ENCODE measurements at places on chromosomes 1 and 21. TPM values are rescaled to one million over a fixed set of nuclear protein-coding genes. Genes with fewer than 3 reads are reported as not detected.

DNA sequence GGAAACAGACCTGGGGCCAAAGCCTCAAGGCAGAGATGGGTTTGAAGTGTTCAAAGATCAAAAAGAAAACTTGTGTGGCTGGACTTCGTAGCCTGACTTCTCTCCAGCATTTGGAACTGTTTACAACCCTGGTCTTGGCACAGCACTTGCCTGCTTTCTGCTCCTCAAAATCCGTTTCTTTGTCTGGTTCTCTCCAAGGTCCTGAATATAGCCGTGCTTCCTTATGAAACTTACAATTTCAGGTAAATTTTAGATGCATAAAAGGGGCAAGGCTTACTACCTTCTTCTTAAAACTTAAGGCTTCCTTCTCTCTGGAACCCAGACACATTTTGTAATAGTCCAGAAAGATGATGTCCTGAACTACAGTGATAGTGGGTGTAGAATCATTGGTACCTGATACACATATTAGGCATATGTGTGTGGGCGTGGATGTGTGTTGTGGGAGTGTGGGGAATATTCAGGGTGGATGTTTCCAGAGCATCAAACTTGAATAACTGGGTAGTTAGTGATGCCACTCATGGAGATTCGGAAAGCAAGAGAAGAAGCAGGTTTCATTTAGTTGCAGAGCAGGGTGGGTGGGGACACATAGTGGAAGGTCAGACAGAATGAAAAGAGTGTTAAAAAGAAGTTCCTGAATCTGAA, 26.4 kb upstream of the FAM78B start:
- no peak for DNase-seq

DNA sequence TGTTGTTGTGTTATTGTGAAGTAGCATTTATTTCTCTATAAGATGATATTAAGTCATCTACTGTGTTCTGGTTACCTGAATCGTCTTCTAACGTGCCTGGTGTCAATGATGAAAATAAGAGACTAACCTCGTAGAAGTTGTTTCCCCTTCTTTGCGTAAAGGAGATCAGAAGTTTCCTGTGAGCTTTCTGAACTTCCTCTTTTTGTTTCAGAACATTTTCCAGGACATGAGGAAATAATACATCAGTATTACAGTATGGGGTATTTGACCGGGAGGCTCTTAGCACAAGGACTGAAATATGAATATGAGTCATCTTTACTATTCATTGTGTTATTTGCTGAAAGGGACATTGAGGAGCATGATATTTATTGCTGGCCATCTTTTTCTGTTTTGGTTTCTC, 1.3 kb downstream of the ST6GALNAC3 start:
- no peak for DNase-seq

DNA sequence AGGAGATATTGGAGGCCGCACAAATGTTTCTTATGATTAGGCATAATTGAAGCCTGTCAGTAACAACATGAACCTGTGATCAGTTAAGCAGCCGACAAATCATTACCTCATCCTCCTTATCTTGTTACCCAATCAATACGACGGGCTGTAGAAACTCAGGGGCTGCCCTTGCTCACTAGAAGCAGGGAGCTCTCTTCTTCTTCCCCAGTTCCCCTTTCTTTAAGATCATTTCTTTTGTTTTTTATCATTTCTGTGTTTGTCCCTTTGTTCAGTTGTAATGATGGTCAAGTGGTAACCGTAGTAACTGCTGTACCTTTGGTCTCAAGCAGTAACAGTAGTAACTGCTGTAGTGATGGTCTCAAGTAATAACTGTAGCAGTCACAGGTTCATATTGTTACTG, 13.8 kb upstream of the FCGR2A start:
- no peak for DNase-seq

- peak; percentile 83 for DNase-seq
Measured at GRCh38 chr1:204077979-204078696, 5.2 kb downstream of the SOX13 start.

- no peak for DNase-seq
Measured at GRCh38 chr1:74641161-74641560, 32.4 kb downstream of the ERICH3 start.

GRCh38 chr1:75841421-75841820, 44.7 kb downstream of the MSH4 start:
- no peak for DNase-seq

Gene CRYAA
- total RNA-seq, result not detected

GRCh38 chr1:76103034-76103433, 28.5 kb downstream of the ST6GALNAC3 start:
- DNase-seq, result no peak
